ENCODE measurements at places on chromosomes 2 and 18.

DNA sequence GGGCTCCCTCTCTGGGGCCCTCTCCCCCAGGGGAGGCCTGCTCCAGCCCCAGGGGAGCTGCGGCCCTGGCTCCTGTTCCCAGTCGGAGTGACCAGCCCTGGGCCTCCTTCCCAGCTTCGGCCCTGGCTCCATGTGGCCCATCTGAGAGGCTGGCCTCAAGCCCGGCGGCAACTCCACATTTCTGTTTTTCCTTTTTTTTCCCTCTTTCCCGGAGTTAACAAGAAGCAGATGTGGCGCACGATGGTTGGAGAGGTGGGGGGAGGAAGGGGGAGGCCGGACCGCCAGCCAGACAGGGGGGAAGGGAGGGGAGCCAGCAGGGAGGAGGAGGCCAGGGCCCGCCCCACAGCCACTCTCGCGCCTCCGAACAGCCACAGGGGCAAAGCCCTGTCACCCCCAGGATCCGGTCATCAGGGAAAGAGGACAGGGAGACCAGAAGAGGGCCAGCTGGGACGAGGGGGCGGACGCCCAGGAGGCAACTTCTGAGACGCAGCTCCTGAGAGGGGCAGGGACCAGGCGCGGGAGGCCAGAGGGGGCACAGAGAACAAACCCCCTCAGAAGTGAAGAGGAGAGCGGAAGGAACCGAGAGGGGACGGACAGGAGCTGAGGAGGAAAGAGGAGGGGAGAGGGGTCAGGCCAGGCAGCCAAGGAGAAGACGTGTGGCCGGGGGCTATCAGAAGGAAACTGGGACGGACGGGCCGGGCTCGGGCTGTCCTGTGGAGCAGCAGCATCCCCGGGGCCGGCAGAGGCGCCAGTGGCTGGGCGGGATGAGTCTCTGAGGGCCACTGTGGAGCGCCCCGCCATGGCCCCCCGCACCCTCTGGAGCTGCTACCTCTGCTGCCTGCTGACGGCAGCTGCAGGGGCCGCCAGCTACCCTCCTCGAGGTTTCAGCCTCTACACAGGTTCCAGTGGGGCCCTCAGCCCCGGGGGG lies at the start of gene EMILIN1:
EMILIN1 (plus strand) TSS at position 349 of the 928 bp plus-strand sequence; CDS start at position 800, 451 bp downstream.
- no peak for DNase-seq

DNA sequence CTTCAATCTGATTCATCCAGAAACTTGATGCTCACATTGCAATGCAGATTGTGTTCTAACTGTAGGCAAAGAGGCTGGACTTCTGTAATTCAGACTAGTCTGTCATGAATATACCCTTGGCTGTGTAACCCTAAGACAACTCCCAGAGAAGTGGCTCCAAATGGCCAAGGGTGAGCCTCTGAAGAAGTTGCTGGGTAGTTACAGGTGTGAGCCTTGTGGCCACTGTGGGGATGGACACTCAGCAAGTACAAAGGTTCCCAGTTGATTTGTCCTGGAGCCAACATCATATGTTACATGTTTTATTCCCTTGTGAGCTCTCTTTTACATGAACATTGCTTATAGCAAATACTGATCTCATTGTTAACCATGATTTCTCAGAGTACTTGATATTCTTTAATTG lies 94.8 kb upstream of the KCNJ3 start:
- no peak for DNase-seq

GRCh38 chr18:43661570-43661969 lies 384.3 kb upstream of the SYT4 start:
- peak; percentile 3 for DNase-seq

- DNase-seq: no peak
These were observed 10.0 kb downstream of the FOXI3 start for GRCh38 chr2:88442473-88442872.

DNA sequence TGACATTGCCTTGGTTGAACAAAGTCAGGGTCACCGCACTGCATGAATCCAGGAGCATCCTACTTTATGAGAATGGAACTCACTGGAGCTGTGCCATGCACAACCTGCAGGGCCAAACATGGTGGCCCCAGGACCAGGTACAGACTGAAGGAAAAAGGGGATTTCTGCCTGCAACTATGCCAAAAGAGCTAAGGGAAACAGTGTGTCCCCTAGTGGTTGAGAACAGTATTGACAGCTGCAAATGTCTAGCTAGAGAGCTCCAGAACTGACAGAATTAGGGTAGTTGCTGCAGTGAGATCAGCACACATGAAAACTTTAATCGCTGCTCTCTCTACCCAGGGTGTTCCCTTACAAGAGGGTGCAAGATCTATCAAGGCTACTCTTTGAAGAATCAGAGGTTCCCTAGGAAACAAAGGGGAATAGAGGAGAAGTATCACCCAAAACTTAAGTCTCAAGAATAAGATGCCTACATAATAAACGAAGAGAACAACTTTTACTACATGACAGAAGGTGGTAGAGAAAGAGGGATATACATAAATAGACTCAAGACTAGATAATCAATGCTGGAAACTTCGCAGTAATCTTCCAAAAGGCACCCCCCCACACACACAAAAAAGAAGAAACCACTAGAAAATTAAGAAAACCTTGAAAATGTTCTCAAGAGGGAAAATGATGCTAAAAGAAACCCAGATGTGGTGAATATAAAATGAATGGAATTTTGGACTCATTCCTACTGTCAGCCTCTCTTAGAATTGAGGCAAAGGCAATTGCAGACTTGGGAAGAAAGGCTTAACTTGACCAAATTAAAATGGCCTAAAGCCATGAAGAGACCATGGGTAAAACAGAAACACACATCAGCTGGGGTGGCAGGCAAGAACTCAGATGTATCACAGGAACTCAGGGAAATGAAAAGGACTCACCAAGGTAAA lies 43.6 kb upstream of the IHH start:
- peak; percentile 29 for DNase-seq

GRCh38 chr2:176076063-176076462 lies 7.7 kb downstream of the EVX2 start:
- no peak for DNase-seq

DNA sequence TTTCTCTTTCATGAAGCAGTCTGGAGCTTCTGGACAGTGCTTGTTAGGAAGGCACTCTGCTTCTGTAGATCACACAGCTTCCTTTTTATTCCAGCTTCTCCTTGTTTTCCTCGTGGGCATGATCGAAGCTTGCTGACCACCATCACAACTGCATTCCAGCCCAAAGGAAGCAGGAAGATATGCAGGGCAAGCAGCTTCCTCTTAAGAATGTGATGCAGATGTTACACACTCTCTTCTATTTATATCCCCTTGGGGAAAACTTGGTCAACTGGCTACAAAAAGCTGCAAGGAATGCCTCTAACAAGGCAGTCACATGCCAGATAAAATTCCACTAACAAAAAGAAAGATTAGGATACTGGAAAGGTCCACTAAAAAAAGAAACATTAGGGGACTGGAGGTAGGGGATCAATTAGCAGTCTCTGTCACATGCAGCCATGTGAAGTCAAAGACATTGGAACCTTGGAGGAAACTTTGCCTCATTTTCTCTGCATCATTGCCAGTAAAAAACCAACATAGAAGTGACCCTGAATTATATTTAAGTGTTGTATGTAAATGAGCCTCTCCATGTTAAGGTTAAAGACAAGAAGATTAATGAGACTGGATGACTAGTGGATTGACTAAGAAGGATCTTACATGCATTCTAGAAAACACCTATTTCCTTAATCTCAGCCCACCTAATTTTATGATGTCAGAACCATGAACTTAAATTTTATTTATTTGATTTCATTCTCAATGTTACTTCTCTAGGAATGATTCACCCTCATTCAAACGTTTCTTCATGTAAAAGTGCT lies 98.3 kb downstream of the NAB1 start:
- no peak for DNase-seq

DNA sequence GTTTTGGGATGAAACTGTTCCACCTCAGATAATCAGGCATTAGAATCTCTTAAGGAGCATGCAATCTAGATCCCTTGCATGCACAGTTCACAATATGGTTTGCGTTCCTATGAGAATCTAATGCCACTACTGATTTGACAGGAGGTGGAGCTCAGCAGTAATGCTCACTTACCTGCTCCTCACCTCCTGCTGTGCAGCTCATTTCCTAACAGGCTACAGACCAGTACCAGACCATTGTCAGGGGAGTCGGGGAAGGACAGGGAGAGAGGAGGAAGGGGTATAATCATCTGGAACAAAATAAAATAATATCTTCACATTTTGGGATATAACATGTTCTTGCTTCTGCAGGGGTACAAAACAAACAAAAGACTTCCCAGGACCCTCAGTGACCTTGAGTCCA lies 532.0 kb upstream of the FSHR start:
- DNase-seq: no peak

- no peak for DNase-seq
These were observed 350.2 kb downstream of the RIT2 start for GRCh38 chr18:42765302-42765701.

- no peak for DNase-seq
These were observed 38.4 kb downstream of the TGFBRAP1 start for GRCh38 chr2:105290981-105291660.

DNA sequence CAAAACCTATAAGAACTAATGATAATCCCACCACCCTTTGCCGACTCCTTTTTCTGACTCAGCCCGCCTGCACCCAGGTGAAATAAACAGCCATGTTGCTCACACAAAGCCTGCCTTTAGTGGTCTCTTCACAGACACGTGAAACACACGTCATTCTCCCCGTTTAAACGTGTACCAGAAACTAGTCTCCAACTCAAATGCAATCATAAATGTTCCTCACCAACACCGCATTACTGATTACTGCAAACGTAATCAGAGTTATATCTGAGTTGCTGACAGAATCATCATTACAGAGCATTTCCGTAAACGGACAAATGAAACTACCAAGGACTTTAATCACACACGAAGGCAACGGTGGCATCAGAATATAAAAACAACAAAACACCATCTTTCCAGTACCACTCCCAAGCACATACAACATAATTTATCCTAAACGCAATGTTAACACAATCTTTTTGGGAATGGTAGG lies 1.9 kb downstream of the CLK1 start:
- no peak for DNase-seq

DNA sequence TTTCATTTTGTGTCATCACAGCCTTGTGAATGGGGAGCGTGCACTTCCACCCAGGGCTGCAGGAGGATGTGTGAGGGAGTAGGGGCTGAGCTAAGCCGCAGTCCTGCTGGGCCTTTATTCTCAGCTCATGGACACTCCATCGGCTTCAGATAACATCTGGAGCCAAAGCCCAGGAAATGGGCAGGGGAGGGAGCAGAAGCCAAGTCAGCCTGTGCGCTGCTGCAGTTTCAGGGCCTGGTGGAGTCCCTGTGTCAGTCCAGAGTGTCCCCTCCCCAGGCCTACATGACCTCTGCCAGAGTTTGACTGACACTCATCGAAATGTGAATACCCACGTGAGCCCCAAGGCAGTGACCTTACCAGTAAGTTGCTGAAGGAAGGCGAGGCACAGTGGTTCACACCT lies 242.2 kb downstream of the LOXHD1 start:
- DNase-seq: peak; percentile 49

GRCh38 chr2:174180726-174181236 lies 67.6 kb downstream of the OLA1 start:
- DNase-seq: no peak

DNA sequence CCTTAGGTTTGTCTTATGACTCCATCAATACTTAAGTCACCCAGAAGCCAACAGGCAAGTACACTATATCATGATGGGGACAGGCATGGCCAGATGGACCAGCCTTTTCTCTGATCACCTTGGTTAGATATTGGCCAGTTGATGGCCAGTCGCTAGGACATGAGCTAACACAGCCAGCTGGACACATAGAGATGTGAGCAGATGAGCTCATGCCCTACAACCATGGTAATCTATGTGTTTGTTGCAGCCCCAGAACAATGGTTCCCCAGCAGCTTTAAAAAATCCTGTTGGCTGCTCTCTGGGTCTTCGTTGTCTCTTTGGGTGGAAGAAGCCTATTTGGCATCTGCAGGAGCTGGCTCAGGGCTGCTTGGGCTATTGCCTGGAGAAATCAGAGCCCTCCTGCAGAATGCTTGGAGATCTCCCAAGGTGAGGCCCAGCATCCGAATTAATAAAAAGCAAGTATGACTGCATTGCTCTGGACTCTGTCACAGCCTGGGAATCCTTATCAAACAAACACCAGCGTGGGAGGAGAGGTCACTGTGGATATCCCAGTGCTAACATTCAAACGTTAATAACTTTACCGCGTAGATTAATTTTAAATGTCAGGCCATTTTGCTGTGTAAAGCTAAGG lies 62.3 kb upstream of the KLHL29 start:
- no peak for DNase-seq

GRCh38 chr18:44799907-44800421 lies 119.3 kb downstream of the SETBP1 start:
- no peak for DNase-seq

GRCh38 chr2:179096090-179096489 lies 46.2 kb upstream of the CCDC141 start:
- no peak for DNase-seq

GRCh38 chr2:181575024-181575649 lies 81.8 kb downstream of the CERKL start:
- no peak for DNase-seq

DNA sequence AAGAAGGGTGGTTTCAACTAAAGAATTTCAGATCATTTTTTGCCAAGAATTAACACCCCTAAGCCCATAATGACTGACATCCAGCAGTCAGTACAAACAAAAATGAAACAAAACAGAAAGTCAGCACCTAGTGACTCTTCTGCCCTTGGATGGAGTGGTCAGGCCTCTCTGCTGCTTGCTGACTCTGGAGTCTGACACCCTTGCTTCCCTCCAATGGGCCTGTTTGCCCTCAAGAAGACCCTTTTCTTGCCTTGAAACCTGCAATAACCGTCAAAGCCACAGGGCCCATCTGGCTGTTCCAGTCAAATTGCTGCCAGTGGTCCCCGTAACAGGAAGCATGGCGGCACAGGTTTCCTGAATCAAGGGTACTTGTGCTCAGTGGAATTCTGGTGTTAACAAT lies 27.2 kb upstream of the CYTIP start:
- no peak for DNase-seq

GRCh38 chr2:118094503-118094902 lies 6.2 kb downstream of the INSIG2 start:
- DNase-seq: no peak

- no peak for DNase-seq
These were observed 61.5 kb upstream of the NEDD4L start for GRCh38 chr18:57982372-57983021.

DNA sequence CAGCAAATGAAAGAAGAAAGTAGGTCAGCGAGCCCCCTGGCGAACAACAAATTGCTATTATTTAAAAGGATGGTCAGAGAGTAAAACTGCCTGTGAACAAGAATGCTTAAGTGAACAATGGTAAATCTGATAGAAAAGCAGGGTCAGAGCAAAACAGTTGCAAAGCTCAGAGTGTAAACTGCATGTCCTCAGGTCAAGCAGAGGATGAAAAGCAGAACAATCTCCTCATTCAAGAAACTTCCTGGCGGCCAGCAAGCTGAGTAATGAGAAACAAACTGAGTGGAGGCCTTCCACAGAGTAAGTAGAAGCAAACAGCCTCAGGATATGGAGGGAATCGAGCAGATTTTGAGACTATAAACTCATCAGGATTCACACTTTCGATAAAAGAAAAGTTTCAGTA lies 117.9 kb downstream of the PPP1R1C start:
- DNase-seq: peak; percentile 15

- no peak for DNase-seq
These were observed 40.5 kb downstream of the MYO7B start for GRCh38 chr2:127575941-127576432.
